ENCODE measurements at places on chromosomes 4 and X. TPM values are rescaled to one million over a fixed set of nuclear protein-coding genes. Genes with fewer than 3 reads are reported as not detected.
A peak's percentile ranks its signal among the peaks of the same experiment; 100 is the strongest.

- DNase-seq, result no peak
These were observed 260.5 kb upstream of the FAT1 start for GRCh38 chr4:186984105-186984644.

DNA sequence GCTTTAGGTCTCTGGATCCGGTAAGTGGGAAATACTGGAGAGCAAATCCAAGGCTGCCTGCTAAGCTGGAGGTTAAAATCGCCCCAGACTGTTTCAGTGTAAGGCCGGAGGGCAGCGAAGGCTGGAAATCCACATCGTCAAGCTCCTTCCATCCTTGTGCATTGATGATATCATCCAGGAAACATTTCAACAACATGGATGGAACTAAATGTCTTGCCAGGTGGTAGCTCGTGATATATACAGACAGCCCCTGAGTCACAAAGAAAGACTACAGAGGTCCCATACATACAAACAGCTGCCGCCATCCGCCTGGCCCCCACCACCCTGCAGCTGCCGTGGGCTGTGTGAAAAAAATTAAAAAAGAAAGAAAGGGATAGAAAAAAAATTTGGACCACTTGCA, 148.9 kb upstream of the RBPJ start:
- no peak for DNase-seq

DNA sequence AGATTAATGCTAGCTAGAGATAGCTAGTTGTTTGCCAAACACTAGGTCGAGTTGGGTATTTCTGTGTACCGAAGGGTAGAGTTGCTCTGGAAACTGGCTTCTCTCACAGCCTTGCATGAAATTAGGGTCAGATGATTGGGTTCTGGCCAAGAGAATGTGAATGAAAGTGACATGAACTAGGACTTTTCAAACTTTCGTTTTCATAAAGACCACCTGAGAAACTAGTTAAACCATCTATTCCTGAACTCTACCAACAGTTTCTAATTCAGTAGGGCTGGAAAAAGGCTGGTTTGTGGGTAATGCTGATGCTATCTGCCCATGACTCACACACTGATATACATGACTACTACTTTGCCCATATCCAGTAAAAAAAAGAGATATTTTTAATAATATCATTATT, 157.6 kb downstream of the GASK1B start:
- DNase-seq, result no peak

INTS6L gene
- total RNA-seq, result 9.1 TPM

AREG gene
- 2.9 TPM for total RNA-seq

CDS1 gene
- total RNA-seq, result 0.90 TPM

DNA sequence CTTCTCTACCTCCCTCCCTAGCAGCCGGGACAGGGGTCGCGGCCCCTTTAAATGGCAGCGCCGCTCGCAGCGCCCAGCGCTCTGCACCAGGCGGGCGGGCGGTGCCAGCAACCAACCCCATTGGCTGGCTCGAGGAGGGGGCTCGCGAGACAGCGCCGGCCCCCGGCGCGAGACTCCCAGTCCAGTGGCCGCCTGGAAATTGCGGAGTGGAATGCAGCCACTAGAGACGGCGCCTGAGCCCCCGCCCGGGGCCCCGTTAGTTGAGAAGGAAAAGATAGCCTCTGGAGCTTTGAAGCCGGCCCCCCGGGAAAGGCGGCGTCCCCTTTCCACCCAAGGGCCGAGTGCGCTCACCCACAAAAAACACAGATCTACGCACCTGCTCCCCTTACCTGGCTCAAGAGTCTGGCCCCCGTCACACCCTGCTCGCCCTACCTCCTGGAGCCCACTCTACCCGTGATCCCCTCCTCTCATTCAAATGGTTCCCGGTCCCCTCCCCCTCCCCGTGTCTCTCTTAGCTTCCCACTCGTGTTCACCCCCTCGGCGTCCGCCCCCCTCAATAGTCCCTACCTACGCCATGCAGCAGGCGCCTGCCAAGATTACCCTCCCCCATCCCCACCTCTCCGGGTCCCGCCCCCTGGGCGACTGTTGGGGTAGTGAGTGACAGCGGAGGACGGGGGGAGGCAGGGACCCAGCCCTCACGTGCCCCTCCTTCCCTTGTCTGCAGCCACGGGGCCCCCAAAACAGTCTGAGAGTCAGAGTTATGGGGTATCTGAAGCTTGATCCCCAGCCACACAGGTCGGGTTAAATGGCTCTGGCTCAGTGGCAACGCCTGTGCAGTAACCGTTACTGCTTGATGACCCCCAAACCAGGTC, at the start of gene ZMYM3:
TSS of gene ZMYM3 (minus strand) at position 49 of the 872 bp plus-strand sequence. CDS start 885 bp downstream, outside the sequence.
- DNase-seq, result peak; percentile 95

GRCh38 chrX:150219374-150220185, 143.5 kb upstream of the MAMLD1 start:
- DNase-seq, result no peak

DNA sequence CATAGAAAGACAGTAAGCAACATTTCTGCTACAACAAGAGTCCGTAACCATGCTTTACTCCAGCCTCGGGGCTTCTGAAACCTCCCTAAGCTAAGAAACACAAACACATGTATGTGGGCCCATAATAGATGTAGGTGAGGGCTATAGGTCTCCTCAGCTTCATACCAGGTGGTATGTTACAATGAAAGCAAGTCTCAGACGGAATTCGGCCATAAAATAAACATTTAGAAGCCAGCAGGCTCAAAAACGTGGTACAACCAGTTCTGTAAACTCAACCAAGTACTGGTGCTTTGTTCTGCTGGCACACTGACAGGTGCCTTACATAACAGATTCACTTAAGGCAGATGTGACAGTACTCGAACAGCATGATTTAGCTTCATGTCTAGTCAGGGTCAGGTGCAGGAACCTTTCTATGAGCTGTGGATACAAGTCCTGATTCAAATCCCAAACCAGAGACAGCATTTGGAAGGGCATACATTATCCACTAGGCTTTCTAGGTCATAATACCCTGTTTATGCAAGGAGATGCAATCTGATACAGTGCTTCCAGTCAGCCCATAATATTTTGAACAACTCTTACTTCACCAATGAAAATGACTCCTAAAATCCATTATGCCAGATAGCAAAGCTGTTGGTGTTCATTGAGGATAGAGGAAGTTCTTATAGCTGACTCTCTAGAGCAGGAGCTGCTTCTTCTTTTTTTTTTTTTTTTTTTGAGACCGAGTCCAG, 113.8 kb upstream of the ENPP6 start:
- no peak for DNase-seq

DNA sequence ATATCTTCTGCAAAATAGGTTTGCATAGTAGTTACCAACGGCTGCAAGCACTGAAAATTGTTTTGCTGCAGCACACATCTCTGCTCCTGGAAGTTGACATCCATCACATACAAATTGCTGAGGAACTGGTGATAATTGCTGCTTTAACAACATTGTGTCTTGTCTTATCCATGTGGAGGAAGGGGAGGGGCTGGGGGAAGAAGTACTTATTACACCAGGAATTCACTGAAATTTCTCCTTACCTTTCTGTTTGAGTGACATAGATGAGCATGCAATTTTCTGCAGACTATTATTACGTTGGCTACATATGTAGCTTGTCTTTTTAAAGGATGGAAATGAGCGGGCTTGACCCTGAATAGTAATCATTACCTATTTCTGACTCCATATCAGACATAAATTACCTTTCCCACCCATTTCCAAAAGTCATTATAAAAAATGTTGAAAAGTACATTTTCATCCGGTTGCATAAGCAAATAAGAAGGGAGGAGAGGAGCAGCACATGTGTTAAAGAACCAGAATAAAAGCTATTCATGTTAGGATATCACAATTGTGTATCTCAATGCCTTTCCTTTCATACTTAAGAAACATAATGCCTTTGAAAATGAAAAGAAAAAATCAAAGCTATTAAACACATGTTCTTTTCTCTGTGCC, 1905.6 kb downstream of the PCDH7 start:
- DNase-seq, result no peak

GRCh38 chr4:128528793-128529553, 241.4 kb upstream of the PGRMC2 start:
- no peak for DNase-seq

RNF128 gene
- total RNA-seq, result not detected

DGAT2L6 gene
- not detected for total RNA-seq

- no peak for DNase-seq
These were observed 295.2 kb upstream of the DIAPH2 start for GRCh38 chrX:96389281-96390047.

- DNase-seq, result no peak
These were observed 28.1 kb downstream of the SLC16A2 start for GRCh38 chrX:74449322-74449936.

- DNase-seq, result no peak
These were observed 15.3 kb upstream of the BEND4 start for GRCh38 chr4:42167709-42168108.

GRCh38 chr4:89070041-89070440, 13.1 kb upstream of the FAM13A start:
- DNase-seq, result no peak

GRCh38 chr4:92387459-92388069, 83.8 kb downstream of the GRID2 start:
- no peak for DNase-seq

DNA sequence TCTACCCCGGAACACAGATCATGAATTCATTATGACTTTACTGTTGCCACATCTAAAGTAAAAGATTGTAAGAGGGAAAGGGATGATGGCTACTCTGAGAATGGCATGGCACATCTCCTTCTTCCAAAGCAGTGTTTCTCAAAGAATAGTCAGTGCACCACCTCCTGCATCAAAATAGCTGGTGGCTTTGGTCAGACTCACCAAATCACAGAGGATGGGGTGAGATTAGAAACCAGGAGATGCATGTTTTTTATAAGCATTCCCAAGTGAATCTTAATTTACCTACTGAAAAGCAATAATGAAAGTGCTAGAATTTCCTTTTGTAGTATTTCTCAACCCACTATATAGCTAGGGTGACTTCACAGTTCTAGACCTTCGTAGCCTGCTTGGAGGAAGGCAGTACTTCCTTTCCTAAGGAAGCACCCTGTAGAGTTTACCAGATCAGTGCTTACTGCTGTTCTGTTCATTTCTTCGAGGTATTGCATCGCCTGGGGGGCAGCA, 340.8 kb upstream of the KLF3 start:
- DNase-seq, result no peak

MAGEA6 gene
- total RNA-seq, result not detected
